ENCODE measurements at places on chromosomes 12 and 14.

DNA sequence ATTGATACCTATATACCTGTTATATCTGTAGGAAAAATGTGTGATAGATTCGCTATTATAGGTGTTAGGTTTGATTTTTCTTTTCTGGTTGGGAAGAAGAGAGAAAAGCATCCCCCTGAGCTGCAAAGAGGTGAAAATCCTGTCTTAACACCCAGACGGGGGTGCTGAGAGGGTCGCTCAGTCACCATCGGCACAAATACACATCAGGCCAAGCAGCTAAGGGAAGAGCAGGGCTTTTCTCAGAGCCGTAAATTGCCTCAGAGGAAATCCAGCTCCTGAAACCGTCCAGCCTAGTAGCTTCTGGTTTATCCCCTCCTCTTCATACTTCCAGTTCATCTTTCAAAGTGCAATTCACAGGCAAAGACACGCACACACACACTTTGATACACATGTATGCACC lies 111.1 kb upstream of the OVCH1 start:
- no peak for DNase-seq

- no peak for DNase-seq
Measured at GRCh38 chr14:45261209-45261608, 8.2 kb upstream of the MIS18BP1 start.

GRCh38 chr14:100073576-100074430 lies 8.6 kb downstream of the EVL start:
- no peak for DNase-seq

DNA sequence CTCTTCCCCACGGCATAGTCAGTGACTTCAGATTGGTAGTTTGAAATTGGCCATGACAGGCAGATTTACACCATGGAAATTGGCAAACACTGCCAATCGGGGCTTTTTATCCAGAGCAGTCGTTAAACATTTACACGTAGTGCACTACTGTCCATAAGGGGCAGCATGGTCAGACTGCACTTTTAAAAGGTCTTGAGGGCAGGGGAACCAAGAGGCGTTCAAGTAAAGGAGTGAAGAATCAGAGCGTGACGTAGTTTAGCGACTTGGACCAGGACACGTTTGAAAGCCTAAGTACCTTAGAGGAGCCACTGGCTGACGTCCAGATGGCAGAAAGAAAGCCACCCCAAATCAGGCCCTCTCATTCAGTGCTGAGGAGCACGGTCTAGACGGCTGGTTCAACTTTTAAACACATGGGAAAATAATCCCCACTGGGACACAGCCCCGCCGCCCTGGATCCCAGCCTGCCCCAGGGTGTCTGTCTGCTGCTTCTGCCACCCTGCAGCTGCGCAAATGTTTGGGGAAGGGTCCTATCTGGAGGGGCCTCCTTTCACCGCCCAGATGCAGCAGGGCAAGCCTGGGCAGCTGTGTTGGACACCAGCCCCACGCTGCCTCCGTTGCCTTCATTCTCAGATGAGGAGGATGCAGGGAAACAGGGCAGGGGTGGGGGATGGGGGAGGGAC lies 52.5 kb upstream of the PPP2R5C start:
- DNase-seq = no peak

DNA sequence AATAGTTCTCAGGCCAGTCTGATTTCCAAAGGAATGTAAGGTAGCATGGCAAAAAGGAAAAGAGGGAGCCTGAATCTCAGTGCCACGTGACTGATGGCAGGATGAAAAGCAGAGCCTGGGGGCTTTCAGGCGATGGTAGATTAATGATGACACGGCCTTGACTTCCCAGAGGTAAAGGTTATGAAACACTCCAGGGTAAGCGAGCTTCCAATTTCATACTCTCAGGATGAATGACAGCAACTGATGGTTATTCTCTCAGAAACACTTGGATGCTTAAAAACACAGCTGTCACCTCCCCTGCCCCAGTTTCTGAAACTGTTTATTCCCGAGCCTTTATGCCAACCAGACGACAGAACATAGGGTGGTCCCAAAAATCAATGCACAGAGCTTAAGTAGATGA lies 28.8 kb downstream of the GDF11 start:
- no peak for DNase-seq

- no peak for DNase-seq
Measured at GRCh38 chr14:70773182-70773862, 36.0 kb downstream of the MAP3K9 start.

GRCh38 chr14:99768381-99768780 lies 24.8 kb upstream of the EML1 start:
- DNase-seq = no peak

GRCh38 chr12:107955966-107956643 lies 173.0 kb upstream of the WSCD2 start:
- no peak for DNase-seq

GRCh38 chr12:29242921-29243431 lies 93.9 kb downstream of the FAR2 start:
- no peak for DNase-seq

DNA sequence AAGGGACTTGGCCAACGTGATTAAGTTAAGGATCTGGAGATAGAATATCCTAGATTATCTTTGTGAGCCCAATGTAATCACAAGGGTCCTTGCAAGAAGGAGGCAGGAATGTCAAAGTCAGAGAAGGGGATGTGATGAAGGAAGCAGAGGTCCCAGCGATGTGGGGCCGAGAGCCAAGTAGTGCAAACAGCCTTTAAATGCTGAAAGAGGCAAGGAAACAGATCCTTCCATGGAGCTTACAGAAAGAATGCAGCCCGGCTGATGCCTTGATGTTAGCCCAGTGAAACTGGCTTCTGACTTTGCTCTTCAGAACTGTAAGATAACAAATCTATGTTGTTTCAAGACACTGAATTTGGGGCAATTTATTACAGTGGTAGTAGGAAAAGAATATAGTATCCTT lies 74.9 kb downstream of the NEDD1 start:
- no peak for DNase-seq
